ENCODE measurements at places on chromosomes 4 and X. TPM values are rescaled to one million over a fixed set of nuclear protein-coding genes. Genes with fewer than 3 reads are reported as not detected.

Gene AR
- 2.0 TPM for total RNA-seq

Gene TRO
- total RNA-seq: 111 TPM

Gene SPANXD
- total RNA-seq: not detected

Gene HHIP
- total RNA-seq: 5.0 TPM

Gene IL13RA2
- 0.91 TPM for total RNA-seq

Gene TSPAN7
- 19.8 TPM for total RNA-seq

All from motor neuron (in vitro differentiated cells).